HuH-7 (cell line): ENCODE measurements at places on chromosomes 2 and 18.
A peak's percentile ranks its signal among the peaks of the same experiment; 100 is the strongest.

GRCh38 chr2:176637142-176637485 is 367.9 kb downstream of the MTX2 start:
- no peak for DNase-seq

GRCh38 chr2:127080938-127081755 is 25.8 kb downstream of the BIN1 start:
- no peak for DNase-seq

DNA sequence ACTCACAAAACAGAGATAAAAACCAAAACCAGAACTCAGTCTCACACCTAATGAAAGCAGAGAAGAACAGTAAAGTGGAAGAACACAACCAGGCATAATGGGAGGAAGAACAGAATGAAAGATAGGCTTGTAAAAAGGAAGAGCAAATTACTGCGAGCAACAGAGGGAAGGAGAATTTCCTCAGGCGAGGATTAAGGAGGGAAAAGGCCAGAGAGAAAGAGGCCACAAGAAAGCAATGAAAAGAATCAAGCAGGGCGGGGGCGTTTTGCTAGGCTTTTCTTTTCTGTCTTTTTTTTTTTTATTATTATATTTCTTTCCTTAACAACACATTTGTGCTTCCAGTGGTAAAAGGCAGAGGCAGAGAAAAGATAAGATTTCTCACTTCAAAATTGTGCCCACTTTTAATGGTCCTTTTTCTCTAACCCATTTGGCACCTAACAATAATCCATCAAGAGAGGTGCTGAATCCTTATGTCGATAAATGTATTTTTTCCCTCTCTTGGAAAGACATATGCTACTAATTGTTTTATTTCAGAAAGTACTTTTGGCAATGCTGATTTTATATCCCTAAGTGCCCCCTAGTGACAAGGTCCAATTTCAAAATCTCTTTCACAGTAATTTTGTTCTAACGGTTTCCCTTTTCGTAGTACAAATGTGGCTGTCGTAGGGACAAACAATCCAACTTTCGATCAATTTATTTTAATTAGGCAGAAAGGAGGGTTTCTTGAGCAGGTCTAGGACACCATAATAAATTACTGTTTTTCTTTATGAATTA is 138.7 kb upstream of the AQP4 start:
- DNase-seq: no peak

DNA sequence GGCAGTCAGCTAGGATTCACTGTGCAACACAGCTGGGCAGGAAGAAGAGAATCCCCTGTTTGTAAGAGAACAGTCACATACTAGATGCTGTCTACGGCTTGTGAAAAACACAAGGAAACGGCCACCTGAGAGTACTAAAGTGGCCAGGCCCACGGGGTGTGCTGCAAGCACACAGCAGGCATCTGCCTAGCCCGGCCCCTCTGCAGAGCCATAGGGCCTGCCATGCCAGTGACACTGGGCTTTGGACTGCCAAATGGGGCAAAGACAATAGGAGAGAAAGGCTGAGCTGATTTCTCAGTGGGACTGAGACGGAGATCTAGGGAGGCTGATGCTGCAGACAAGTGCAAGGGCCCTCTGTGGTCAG is 10.3 kb downstream of the TUBB6 start:
- DNase-seq: no peak

GRCh38 chr18:43570593-43570992 is 293.3 kb upstream of the SYT4 start:
- DNase-seq: no peak

DNA sequence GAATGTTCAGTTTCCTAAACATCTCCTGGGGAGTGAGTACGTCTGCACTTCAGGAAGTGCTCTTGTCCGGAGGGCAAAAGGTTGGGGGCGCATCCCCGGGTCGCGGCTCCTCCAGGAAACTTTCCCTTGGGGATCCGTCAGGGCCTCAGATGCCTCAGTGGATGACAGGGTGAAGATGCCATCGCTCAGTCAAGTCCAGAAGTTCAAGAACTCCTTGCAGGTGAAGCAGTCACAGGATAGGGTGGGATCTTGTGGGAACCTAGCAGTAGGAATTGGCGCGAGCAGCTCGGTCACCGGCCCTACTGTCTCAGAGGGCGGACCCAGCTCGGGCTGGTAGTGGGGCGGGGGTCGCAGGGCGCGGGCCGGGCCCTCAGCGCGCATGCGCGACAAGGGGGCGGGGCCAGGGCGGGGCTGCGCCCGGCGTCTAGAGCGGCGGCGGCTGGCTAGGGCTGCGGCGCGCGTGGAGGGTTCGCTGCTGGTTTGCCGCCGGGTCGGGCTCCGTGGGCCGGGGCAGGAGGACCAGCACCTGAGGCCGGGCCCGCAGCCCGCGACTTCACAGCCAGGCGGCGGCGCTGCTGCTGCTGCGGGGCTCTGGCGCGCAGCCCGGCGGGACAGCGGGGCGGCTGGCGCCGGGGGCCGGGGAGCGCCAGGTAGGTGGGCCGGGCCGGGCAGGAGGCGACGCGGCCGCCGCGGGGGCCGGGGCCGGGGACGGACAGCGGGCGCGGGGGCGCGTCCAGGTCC is at the start of gene INPP4A:
Gene INPP4A (plus strand): TSS at position 423 of the 741 bp plus-strand sequence. CDS start 75,191 bp downstream, outside the sequence.
- peak; percentile 96 for DNase-seq

DNA sequence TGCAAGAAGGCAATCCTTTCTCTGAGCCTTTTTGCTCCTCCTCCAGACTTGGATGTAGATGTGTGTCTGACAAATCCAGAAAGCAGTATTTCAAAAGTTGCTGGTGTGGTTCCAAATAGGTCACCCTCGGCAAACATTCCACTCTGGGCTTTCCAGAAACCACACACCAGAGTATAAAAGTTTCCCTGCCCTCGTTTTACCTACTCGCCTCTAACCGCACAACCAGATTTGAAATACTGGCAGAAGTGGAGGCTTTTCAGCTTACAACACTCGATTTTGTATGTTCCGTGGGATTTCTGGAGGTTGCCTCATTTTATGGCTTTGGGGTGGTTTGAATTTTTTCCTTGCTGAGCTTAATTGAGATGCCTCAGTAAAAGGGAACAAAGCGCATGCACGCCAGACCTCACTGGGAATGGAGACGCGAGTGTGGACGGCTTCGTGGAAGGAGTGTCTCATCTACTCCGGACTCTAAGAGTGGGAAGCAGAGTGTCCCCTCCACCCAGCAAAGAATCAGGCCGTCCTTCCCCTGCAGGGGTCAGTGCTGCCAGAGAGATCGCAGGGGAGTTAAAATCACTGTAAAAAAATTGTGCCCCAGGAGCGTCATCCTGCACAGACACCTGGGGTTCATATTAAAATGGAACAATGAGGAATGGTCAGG is 44.0 kb upstream of the RPL31 start:
- no peak for DNase-seq

GRCh38 chr2:133579274-133579673 is 11.0 kb upstream of the NCKAP5 start:
- DNase-seq: no peak

GRCh38 chr2:235966932-235967757 is 201.0 kb downstream of the GBX2 start:
- DNase-seq: no peak

DNA sequence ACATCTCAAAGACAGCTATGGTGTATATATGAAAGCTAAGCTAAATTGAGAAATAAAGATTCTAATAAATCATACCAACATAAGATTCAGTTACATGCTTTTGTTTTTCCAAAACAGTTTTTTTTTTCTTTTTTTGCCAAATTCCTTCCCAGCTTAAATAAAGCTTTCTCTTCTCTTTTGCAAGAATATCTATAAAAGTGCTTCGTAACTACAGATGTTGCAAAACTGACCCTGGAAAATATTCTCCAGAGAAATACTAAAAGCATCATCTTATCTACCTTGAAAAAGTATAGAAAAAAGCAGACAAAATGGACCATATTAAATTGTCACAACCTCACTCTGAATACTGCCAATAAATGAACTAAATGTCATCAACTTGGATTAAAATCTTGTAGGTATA is 38.7 kb downstream of the FANCL start:
- no peak for DNase-seq

GRCh38 chr18:26893996-26894395 is 28.5 kb upstream of the AQP4 start:
- no peak for DNase-seq

DNA sequence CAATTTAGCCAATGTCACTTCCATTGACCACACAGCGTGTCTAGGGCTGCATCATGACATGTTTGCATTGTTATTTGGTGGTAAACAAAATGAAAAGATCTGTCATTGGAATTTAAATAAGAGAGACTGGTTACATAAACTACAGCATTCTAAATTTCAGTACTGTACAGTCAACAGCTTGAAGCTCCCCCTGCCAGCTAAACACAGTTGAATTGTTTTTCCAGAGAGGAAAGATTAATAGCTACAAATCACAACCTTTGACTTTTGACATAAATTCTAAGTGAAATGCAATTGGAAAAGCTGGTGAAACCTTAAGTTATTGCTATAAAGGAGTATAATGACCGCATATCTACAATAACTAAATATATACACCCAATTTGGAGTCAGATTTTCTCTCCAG is 1600.0 kb upstream of the ACVR2A start:
- no peak for DNase-seq

DNA sequence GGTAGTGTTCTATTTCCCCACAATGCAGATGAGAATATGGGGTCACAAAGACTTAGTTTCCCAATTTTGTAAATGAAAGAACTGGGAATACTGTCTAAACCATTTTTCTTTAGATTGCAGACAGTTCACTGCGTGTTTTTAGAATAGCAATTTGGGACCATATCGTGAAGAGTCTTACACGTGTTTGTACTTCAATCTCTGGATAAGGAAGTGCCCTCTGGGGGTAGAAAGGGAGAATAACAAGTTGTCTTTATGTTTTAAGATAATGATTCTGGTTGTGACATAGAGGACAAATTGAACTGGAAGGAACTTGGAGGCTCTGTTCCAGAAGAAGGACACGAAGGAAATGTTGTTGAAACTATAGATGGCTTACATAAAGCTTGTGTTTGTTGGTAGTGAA is 457.7 kb downstream of the CBLN2 start:
- DNase-seq: no peak

DNA sequence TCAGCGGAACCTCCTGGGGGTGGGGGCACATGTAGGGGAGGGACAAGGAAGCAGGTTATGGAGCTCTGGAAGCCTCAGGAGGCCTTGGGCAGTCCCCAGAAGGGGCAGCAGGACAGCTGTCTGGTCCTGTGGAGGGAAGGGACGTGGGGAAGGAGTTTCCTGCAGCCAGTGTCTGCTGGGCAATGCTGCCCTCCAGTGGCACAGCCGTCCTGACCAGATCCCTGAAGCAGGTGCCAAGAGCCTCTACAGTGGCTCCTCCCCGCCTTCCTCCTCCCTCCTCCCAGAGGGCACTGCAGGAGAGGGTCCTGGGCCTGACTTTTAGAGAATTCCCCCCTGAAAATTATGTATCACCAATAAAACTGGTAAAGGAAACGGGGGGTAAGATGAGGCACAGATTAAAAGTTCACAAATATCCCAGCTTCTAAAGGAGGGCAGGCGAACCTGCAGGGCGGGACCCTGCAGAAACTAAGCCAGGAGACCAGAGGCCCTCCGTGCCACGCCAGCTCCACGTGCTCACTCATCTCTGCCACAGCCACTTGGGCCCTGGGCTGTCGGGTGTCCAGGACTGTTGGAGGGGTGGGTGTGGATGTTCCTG is 258.5 kb downstream of the TWIST2 start:
- peak; percentile 79 for DNase-seq

- no peak for DNase-seq
These were observed 22.0 kb upstream of the LNPK start for GRCh38 chr2:176024083-176024482.

GRCh38 chr18:25348386-25349130 is 3.4 kb downstream of the ZNF521 start:
- DNase-seq: no peak

DNA sequence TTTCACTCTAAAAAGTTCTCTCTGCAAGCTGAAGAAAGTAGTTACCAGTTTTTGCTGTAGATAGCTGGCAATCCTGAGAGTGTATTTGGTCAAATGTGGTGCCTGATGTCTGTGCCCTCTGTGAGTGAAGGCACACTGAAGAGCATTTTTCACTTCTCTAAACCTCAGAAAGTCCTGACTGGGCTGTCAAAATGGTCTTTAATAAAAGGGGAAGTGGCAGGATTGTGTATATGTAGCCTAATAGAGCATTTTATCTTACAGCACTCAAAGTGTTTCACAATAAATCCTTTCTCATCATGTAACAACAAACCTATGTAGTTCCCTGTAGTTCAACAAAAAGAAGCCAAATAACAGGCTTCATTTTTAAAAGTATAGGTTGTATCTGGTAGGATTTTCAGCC is 1552.3 kb upstream of the SLC39A10 start:
- DNase-seq: no peak

DNA sequence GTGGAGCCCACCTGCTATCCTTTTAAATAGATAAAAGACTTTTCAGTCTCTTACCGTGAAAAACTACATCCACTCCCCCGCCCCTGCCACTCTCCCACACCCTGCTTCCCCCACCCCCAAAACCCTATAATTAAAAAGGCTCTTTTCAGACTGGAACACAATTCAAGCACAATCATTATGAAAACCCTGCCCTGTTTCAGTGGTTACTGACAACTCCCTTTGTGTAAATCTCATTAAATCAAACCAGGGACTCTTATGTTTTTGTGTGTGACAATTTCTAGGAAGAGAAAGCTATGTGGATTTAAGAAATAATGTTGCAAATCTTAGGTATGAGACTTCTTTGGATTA is 21.0 kb upstream of the ZNF532 start:
- DNase-seq: no peak

- DNase-seq: no peak
These were observed 1.5 kb downstream of the CIDEA start for GRCh38 chr18:12255626-12256026.

- no peak for DNase-seq
These were observed 80.5 kb downstream of the MEP1B start for GRCh38 chr18:32270341-32270740.

DNA sequence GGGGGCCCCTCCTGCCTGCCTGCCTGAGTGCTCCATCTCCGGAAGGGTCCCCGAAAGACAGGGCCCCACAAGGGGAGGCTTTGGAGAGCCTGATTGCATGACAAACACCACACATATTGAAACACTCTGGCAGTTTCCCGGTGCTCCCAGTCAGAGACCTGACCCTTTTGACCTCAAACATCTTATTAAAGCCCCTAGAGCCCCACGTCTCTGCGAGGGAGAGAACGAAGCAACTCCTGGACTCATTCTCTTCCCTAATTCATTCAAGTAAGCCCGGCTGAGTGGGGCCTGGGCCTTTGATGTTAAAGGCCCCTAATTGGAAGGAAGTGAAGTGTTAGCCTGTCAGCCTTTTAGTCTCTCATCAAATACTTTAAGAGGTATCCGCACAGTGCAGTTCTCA is 335.6 kb downstream of the CYRIA start:
- no peak for DNase-seq

DNA sequence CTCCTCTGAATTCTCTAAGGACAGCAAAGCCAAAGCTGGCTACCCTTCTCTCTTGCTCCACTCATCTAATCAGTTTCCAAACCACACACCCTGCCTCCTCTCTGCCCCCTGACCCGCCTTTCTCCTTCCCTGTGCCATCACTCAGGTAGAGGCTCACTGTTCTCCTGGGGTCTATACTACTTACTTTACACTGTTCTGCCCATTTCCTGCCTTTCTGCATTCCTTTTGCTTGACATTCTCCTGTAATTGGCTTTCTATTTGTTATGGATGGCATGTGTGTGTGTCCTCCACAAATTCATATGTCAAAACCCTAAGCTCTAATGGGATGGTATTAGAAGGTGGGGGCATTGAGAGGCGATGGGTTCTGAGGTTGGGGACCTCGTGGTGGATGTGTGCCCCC is 675.2 kb upstream of the ID2 start:
- DNase-seq: no peak
